WERI-Rb-1 (cell line): ENCODE measurements at places on chromosomes 12 and 14.
A peak's percentile ranks its signal among the peaks of the same experiment; 100 is the strongest.

DNA sequence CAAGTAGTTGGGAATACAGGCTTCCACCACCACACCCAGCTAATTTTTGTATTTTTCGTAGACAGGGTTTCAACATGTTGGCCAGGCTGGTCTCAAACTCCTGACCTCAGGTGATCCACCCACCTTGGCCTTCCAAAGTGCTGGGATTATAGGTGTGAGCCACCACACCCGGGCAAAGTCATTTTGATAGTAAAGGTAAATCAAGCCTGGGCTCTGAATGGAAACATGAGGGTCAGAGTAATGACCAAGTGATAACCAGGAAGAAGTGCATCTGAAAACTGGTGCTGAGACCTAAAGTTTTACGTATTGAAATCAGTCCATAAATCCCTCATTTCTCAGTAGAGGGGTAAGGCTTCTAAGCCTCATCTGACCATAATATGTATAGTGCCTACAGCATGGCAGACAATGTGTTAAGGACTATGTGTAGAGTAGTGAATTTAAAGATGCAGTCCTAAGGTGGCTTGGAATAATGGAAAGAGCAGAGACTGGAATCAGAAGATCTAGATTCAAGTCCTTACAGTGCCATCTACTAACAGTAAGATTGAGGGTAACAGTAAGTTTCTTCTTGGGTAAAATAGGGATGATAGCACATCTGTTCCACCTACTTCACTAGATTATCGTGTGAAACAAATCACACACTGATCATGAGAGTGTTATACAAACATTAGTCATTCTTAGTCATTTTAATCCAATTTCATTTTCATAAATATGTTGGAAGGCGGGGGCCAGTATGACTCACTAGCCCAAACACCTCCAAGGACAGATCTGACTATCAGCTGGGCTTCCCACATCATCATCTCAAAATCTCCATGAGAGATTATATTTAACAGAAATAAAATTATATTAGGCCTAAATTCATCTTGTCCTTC is 11.2 kb downstream of the MAP4K5 start:
- no peak for DNase-seq

GRCh38 chr14:45916340-45916953 is 663.4 kb upstream of the MIS18BP1 start:
- DNase-seq, result no peak

DNA sequence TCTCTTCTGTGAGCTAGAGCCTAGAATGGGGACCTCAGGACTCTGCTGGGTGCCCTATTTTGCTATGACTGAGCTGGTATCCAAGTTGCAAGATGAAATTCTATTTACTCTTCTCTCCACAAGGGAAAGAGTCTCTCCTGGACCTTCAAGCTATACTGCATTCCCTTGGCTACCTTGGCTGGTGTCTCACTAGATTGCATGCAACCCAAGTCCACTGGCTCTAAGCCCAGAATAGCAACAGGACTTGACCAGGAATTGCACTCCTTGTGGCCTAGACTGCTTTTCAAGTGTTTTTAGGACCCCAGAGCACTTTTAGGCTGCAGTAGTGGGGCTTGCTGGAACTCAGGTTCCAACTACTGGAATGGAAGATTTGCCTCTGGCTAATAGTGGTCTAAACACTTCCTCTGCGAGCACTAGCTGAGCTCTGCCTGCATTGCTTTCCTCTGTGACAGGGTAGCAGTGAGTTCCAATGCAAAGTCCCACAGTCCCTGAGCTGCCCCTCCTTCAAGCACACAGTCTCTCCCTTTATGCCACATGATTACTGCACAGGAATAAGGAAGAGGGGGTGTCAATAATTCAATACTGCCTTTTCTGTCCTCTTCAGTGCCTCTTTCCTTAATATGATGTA is 1009.1 kb upstream of the FLRT2 start:
- no peak for DNase-seq

DNA sequence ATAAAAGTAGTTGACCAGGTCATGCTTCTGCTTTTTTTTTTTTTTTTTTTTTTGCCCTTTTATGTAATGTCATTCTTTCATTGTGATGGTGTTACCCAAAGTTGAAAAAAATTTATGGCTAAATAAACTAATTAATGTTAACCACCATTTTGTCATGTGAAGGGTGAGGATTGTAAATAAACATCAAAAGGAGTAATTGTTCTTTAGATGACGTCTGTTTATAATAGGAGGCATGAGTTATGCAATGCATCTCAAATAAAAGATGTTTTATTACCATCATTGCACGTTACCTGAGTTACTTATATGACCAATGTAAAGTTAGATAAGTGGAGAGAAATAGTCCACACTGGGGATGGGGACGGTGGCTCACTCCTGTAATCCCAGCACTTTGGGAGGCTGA is 349.9 kb upstream of the PDE3A start:
- no peak for DNase-seq

GRCh38 chr12:113075137-113075683 is 18.7 kb downstream of the DTX1 start:
- DNase-seq, result no peak

DNA sequence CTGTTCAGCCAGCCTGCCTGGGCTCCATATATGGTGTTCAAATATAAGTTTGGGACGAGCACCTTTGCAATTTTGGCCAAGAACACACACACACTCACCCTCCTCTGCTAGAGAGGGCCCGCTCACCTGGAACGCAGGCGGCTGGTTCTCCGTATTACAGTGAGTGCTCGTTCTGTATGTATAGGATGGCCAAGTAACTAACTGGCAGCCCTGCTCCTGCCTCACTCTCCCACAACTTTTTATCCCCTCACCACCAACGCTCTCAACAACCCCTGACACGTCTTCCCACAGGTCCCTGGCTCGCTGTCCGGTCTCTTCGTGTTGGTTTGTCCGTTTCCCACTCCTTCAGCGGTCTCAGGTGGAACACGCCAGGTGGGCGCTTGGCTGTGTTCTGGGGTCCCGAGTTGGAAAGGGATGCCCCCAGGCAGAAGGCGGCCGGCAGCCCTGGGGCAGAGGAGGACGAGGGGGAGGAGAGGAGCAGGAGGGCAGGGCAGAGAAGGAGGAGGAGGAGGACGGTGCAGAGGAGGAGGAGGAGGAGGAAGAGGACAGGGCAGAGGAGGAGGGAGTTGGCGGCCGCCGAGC is 398 bp upstream of the MSRB3 start:
- DNase-seq, result no peak

DNA sequence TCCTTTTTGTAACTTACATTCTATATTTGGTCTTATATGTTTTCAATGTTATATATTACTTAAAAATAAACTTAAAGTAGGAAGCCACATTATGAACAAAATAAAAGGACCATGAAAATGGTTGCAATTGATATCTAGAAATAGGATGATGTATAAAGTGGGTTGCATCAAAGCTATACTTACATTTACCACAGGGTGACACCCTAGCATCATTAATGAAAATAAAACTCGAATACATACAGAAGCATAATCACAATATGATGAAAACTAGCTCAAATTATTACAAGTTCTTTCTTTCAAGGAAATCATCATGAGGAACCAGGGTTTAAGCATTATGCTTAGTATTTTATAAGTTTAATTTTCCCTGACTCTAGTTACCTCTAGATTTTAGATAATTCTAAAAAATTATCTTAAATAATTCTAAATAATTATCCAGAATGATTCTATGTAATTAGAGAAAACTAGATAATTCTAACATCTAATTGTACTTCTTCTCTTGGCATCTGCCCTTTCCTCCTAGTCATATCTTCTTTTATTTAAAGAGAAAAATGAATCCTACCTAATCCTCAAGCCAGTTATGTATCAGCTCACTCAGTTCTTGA is 31.2 kb downstream of the TAS2R7 start:
- DNase-seq, result no peak

DNA sequence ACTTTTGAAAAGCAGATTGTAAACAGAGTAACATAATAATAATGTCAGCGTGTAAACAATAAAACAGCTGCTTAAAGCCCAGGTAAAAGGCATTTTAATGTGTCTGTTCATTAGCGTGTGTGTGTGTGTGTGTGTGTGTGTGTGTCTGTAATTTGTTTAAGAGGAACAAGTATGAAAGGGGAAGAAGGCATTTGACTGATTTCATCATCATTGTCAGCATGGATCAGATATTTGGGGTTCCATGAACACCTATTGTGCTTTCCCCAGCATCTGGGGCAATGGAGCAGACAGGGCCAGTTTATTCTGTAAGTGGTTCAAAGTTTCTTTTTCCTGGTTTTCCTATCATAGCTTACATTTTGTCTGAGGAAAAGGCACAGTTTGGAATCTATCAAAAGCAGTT is 28.9 kb downstream of the SLC25A21 start:
- DNase-seq, result no peak

GRCh38 chr14:100652744-100653143 is 65.5 kb upstream of the BEGAIN start:
- DNase-seq, result no peak

GRCh38 chr14:91171291-91171690 is 57.4 kb downstream of the DGLUCY start:
- peak; percentile 14 for DNase-seq

GRCh38 chr12:41795051-41795600 is 349.5 kb downstream of the GXYLT1 start:
- no peak for DNase-seq

DNA sequence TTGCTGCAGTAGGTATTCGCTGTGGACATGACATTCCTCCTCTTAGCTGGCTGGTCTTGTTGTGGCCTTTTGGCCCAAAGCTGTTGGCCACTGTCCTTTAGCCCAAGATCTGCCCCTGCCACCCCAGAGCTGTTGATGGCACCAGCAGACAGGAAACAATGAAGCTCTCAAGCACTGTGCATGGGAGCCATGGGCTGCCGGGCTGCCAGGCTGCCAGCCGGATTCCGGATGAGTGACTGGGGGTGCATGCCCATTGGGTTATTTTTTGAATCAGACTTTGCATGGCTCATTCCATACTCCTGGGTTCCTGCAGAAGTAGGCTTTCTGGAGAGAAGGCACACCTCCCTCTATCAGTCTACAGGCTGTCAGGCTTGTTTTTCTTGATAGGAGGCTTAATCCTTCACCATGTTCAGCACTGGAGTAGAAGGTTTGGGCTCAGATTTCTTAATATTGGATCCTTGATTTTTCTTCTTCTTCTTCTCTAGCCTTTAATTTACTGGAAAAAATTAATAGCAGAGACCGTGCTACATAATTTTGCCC is 32.4 kb downstream of the MAX start:
- no peak for DNase-seq

DNA sequence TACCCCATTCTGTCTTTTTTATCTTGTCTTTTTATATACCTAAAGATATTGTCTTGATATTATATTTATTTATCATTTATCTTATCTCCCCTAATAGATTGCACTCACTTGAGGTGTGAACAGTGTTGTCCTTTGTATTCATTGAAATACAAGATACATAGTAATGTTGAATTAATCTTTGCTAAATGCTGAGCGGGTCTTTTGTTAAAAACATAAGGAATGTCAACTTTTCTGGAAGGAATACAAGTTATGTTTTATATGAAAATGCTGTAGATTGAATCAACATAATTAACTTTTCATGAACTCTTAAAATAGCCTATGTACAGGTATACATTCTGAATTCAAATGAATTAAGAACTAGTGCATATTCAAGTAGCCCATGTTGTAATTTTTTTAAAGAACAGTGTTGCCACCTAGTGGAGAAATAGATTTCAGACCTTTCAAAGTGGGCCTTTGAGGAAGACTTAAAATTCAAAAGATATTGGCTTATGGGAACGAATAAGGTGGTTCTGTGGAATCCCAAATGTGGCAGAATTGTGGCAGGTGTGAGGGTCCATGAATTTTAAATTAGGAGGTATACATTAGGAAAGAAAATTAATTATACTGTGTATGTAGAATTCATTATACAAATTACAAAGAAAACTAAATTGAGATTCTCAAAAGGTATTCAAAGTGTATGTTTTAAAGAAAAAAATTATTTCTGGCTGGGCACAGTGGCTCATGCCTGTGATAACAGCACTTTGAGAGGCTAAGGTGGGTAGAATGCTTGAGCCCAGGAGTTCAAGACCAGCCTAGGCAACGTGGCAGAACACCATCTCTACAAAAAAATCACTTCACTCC is 19.1 kb downstream of the BBOF1 start:
- no peak for DNase-seq

- DNase-seq, result no peak
These were observed 47.2 kb downstream of the RPH3A start for GRCh38 chr12:112838731-112839130.

DNA sequence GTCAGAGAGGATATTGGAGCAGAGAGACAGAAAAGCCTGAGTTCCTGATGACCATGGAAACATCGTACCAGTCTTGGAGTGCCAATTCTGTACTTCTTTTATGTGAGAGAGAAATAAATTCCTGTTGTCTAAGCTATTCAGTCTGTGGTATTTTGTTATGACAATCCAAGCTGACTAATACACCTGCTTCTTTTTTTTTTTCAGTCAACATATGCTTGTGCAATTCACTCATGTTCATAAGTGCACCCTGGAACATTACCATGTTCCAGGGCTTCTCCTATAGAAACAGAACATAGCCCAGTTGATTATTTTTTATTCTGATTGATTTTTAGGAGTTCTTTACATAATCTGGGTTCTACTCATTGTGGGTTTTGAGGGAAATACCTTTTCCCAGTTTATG is 1.7 kb upstream of the CHPT1 start:
- no peak for DNase-seq

DNA sequence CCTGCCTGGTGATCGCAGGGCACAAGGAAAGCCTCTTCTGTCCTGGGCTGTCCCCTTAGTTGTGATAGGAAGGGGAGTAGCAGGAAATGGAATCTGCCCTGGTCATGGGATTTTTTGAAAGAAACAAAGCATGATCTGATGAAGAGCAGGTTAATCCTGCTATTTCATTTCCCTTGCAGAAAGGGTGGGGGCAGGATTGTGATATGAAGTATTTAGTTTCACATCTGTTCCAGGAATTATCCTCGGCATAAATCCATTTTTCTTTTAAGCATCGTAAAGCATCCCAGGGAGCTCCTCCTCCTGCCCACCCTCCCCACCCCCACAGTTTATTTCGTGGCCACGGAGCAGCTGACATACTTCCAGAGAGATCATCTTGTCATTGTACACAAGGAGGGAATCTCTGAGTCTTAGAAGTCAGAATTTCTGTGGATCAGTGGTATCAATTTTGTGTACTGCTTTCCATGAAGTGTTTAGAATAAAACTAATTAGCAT is 53.1 kb downstream of the TGFB3 start:
- DNase-seq, result peak; percentile 9

DNA sequence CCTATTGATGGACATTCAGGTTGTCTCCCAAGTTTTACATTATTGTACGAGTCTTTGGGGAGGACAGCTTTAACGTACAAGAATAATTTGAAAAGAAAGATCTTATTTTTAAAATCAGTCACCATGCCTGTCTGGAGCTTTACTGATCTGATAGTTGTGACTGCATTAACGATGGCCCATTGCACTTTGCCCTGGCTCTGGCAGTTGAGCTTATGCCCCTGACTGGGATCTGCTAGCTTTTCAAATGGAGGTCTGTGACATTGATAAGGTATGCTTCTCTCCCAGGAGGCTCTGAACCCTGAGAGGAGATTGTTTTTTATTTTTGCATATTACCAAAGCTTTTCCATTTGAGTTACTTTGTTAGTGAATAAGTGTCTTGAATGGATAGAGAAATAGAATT is 17.9 kb upstream of the RAB3IP start:
- DNase-seq, result no peak

- no peak for DNase-seq
These were observed 179.4 kb upstream of the PRMT8 start for GRCh38 chr12:3311491-3312103.

GRCh38 chr12:94282675-94283074 is 134.3 kb downstream of the PLXNC1 start:
- DNase-seq, result no peak

GRCh38 chr12:55036326-55037115 is 16.7 kb downstream of the NEUROD4 start:
- no peak for DNase-seq

- DNase-seq, result no peak
These were observed 3.0 kb upstream of the RBMS2 start for GRCh38 chr12:56518570-56518969.

GRCh38 chr12:115097416-115097815 is 413.4 kb upstream of the TBX3 start:
- no peak for DNase-seq
